ENCODE measurements at places on chromosomes 3 and 15.

GRCh38 chr3:36677331-36678007 is 86.9 kb downstream of the DCLK3 start:
- no peak for DNase-seq

GRCh38 chr3:52432691-52433141 is 12.2 kb downstream of the SEMA3G start:
- no peak for DNase-seq

DNA sequence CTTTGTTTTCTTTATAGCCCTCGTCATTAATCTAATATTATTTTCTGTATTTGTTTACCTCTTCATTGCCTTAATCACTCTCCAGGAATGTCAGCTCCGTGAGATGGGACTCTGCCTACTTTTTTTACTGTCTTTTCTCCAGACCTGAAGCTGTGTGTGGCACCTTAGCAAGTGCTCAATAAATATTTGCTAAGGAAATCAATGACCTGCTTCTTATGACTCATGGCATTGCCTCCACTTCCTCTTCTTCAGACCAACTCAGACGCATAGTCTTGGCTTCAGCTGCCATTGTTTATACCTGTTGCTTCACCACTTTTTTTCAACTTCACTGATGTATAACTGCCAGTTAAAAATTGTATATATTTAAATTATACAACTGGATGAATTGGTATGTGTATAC is 218.5 kb upstream of the CMC1 start:
- no peak for DNase-seq

DNA sequence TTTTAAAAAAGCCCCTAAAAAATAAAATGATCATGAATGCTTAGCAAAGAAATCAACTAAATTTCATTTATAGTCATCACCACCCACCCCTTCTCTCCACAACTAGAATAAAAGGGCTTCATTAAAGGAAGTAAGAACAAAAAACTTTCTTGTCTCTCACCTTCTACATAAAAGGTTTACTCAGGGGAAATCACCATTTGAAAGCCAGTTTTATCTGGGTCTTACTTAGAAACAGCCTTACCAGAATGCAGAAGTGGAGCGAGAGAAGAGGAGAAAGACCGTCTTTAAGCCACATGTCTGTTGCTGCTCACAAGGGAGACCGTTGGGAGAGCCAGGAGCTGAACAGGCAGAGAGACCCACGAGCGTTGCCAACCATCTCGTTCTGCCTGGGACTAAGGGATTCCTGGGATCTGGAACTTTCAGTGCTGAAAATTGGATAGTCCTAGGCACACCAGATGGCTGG is 350.1 kb upstream of the PROK2 start:
- no peak for DNase-seq

- DNase-seq = no peak
Measured at GRCh38 chr3:15279671-15280402, 52.5 kb downstream of the SH3BP5 start.

DNA sequence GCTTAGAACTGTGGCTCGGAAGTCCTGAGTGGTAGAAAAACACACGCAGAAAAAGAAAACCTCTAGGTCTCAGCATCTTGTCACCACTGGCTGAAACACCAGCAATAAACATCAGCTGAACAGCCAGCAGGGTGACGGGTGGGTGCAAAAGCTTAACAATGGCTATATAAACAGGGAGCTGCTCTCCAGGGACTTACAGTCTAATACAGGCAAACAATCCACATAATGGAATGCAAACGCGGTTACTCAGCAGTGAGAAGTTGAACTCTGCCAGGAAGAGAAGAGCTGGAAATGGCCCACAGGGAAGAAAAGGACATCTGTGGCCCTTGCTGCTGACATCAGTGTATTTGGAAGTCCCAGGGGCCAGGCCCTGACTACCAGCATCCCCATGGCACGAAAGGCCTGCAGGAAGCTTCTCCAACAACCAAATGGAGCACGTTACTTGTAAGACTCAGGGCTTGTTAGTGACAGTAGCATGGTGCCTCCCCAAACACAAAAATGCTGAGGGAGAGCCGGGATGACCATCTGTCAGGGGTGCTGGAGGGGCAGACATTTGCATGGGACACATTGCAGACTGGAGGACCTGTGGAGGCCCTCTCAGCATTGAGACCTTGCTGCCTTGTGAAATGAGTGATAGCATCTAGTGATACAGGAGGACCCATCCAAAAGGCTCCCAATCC is 3.0 kb downstream of the HEG1 start:
- DNase-seq = peak; percentile 64

GRCh38 chr3:81581966-81582599 is 179.4 kb downstream of the GBE1 start:
- peak; percentile 12 for DNase-seq

GRCh38 chr3:56980243-56980642 is 80.2 kb upstream of the SPATA12 start:
- no peak for DNase-seq

DNA sequence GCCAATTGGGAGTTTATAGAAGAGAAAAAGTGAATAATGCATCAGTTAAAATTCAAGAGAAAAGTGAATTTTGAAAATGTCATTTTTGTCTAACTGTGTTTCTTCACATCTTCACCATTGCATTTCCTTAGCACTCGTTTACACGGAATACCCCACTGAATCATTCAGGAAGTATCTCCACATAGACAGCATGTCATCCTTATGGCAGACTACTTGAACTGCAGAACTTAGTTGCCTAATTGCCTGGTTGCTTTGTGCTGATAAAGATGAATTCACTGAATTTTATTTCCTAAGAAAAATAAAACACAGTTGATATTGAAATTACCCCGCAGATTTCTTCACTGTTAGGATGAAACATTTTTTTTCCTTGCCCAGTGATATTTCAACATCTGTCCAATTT is 627.1 kb downstream of the ROBO1 start:
- DNase-seq = no peak

GRCh38 chr3:55531321-55531720 is 44.2 kb upstream of the WNT5A start:
- DNase-seq = no peak
